Cardiac septum (tissue), 1 donor: ENCODE measurements at places on chromosomes 3 and 15. TPM values are rescaled to one million over a fixed set of nuclear protein-coding genes. Genes with fewer than 3 reads are reported as not detected.

- DNase-seq = no peak
Measured at GRCh38 chr15:34610354-34610753, 26.9 kb upstream of the GOLGA8B start.

GRCh38 chr3:39903253-39903652 is 93.8 kb downstream of the MYRIP start:
- DNase-seq = no peak

- DNase-seq = no peak
Measured at GRCh38 chr3:149038322-149038721, 47.0 kb downstream of the GYG1 start.

DNA sequence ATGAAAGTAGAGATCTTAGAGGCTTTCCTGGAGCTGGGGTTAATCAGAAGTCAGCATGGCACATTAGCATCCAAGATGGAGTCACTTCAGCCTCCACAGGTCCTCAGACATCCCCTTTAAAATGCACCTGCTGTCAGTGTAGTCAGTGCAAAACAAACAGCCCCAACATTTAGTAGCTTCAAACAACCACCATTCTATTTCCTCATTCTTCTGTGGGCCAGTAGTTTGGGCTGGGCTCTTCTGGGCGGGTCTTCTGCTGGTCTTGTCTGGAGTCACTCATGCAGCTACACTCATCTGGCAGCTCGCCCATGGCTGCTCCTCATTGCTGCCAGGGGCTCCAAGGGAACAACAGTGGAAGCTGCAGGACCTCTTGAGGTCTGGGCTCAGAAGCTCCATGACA is 99.9 kb downstream of the TLE3 start:
- no peak for DNase-seq

DNA sequence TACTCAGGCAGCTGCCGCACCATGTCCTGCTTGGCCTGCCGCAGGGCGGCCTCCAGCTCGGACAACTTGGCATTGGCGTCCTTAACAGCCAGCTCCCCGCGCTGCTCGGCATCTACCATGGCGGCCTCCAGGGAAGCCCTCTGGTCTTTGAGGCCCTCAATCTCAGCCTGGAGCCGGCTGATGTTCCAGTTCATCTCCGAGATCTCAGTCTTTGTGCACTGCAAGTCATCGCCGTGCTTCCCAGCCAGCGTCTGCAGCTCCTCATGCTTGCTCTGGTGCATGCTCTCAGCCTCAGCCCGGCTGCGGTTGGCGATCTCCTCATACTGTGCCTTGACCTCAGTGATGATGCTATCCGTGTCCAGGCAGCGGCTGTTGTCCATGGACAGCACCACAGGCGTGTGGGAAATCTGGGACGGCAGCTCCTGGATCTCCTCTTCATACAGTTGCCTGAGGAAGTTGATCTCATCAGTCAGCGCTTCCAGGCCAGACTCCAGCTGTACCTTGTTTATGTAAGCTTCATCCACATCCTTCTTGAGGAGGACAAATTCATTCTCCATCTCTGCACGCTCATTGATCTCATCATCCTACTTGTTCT is 15.5 kb upstream of the PSTPIP1 start:
- DNase-seq = no peak

GRCh38 chr3:170414202-170414663 is 4.4 kb upstream of the CLDN11 start:
- DNase-seq = no peak

DNA sequence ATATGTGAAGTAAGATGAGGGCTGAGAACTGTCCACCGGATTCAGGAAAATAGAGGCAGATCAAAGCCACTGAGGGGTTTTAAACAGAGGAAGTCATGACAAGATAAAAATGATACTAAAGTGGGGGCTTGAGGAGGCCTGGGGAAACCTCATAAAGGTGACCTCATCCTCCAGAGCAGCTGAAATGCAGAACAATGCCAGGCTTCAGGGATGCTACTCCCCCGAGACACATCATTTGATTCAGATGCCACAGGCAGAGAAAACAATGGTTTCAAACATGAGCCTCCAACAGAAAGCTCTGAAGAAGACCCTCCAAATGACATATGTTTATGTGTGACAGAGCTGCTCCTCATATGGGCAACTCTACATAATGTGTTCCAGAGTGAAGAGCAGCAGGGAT is 6.4 kb downstream of the CFAP20DC start:
- no peak for DNase-seq

DNA sequence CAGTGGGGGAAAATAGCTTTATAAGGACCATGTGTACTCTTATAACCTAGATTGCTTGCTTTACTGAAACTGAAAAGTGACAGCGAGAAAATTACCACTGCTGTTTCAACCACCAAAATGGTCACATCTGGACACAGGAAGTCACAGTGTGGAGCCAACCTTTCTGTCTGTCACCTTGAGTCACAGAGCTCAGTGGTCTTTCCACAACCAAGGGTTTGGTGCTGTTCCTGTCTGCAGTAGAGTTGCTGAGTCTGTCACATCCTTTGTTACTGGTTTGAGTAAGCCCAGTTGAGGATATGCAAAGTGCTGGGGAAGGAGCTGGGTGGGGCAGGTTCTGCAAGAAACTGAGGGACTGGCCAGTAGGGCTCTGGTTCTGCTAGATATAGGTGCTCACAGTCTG is 139.1 kb upstream of the EIF1B start:
- DNase-seq = no peak

DNA sequence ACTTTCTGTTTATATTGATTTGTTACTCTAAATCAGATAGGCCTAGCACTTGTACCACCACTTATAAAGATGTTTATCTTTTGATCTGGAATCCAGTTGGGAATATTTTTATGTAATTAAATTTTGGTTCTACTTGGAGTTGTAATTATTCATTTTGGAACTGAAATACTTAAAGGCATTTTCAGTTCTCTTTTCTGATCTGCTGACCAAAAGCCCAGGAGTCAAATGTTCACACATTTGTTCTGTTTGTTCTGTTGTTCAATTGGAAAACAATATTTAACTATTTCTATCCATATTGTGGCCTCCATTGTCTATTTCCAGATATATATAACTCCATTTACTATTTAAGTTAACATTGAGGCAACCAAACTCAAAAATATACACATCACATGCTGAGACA is 912.4 kb upstream of the EPHA6 start:
- DNase-seq = no peak

GRCh38 chr3:30353711-30354467 is 252.5 kb upstream of the TGFBR2 start:
- DNase-seq = no peak

- DNase-seq = no peak
Measured at GRCh38 chr15:77654975-77655374, 22.3 kb upstream of the LINGO1 start.

DNA sequence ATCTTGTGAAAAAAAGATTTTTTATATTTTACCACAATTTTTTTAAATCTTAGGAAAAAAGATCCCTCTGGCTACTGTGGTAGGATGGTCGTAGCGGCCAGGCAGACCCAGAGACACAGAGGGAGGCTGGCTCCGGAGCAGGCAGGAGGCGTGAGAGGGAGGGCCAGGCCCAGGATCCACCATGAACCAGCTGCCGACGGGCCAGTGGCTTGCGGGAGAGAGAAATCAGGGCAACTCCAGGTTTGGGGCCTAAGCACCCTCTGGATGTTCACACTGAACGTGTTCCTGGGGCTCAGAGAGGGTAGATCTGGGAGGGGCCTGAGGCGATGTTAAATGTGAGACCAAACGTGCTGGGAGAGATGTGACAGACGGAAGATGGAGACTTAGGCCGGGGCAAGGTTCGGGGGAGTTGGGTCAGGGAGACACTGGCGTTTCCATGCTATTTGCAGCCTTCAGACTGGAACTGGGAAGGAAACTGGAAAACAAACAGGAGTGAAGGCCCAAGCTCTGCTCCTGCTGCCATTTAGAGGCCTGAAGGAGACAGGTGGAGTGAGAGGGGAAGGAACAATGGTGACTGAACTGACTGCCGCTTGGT is 1.6 kb upstream of the VILL start:
- no peak for DNase-seq

DNA sequence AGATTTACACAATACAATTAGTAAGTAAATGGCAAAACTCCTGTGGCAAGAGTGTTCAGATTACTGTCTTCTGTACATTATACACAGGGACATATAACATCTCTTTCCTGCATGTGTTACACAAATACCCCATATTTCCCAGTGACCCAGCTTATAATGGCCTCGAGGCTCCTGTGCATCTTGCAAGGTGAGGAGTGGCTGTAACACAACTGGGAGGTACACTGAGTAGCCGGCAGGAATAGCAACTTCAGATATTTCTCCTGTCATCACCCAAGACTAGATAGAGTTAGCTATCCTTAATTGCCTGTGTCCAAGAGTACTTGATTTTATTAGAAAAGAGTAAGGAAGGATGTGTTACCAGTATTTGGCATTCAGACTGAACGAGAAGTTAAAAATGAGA is 5.6 kb downstream of the GMPS start:
- no peak for DNase-seq

- peak; percentile 81 for DNase-seq
Measured at GRCh38 chr15:63978511-63979261, 67.6 kb downstream of the DAPK2 start.

GRCh38 chr3:117399311-117400078 is 689.9 kb downstream of the TUSC7 start:
- DNase-seq = no peak

DNA sequence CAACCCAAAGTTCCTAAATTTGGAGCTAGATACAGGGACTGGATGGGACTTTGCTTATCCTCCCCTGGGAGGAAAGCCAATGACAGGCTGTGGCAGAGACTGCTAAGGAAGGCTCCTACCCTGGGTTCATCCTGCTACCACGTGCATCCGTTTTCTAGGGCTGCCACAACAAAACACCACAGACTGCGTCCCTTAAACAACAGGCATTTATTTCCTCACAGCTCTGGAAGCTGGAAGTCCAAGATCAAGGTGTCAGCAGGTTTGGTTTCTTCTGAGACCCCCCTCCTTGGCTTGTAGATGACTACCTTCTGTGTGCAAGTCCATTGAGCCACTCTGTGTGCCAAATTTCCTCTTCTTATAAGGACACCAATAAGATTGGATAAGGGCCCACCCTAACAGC is 263.9 kb downstream of the FAM43A start:
- DNase-seq = no peak

DNA sequence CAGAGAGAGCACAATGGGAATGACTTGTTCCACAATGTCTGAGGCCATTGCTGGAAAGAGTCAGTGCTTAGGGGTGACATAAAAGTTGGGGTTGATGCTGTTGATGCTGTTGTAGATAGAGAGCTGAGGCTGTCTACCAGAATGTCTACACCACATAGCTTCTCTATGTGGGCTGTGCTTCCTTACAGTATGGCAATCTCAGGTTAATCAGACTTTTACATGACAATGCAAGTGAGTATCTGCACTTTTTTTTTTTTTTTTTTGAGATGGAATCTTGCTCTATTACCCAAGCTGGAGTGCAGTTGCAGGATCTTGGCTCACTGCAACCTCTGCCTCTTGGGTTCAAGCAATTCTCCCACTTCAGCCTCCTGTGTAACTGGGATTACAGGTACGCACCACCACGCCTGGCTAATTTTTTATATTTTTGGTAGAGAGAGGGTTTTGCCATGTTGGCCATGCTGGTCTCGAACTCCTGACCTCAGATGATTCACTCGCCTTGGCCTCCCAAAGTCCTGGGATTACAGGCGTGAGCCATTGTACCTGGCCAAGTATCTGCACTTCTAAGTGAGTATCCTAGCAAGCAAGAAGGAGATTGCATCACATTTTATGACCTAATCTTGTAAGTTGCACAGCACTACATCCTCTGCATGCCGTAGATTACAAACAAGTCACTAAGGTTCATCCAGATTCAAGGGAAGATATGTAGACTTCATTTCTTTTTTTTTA is 28.7 kb downstream of the DLEC1 start:
- no peak for DNase-seq

- DNase-seq = no peak
Measured at GRCh38 chr3:61637088-61638051, 76.0 kb downstream of the PTPRG start.

DNA sequence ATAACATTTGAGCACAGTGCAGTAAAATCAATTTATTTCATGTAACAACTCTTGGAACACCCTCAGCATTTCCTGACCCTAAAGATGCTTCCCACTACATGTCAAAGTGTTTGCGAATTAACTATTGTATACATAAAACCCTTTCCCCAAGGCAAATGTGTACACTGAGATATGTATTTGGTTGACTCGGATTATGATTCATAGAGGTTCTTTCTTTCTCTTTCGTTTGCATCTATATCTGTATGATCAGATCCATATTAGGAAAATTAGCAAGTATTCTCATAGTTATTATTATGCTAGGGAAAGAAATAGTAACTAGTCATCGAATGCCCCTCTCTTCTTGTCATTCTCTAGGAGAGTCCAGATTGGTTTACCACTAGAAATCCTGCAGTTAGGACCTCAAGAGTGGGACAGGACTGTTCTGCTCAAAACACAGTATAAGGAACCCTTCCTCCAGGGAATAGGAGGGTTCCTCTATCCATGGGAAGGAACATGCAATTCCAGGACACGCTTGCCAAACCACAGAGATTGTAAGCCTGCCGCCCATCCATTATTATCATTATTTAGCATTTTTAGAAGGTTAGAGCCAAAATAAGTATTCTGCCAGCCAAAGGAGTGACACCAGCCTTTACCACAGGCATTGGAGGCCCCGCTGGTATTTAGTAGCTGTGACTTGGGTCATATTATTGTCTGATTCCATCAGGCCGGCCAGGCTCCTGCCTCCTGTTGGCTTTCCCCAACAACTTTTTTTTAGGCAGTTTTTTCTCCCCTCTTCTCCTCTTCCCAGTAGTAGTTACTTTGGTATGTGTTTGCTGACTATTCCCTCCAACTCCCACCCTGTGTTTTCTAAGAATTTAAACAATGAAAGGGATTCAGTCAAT is 100.7 kb downstream of the GALK2 start:
- DNase-seq = no peak

Gene GOLGA8R
- total RNA-seq = 4.7 TPM

Gene PYDC2
- total RNA-seq = not detected

Gene FRMD5
- 69.1 TPM for total RNA-seq

Gene NR1I2
- 0.08 TPM for total RNA-seq

Gene UROC1
- not detected for total RNA-seq

Gene P2RY14
- total RNA-seq = 1.6 TPM
